ENCODE measurements at places on chromosomes 6 and 20.

GRCh38 chr20:760751-761417, 7.4 kb downstream of the SLC52A3 start:
- no peak for DNase-seq

DNA sequence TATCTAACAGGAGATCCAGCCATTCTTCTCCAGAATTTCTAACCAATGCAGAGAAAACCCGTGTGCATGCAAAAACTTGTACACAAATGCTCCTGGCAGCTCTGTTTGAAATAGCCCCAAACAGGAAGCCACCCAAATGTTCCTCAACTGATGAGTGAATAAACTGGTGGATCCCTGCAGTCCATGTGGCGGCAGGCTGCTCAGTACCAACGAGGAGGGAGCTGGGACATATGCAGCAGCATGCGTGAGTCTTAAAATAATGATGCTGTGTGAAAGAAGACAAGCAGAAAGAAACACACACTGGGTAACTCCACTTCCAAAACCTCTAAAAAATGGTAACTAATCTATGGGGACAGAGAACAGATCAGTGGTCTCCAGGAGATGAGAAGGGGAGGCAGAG, 542.1 kb upstream of the AGPAT4 start:
- DNase-seq: no peak

GRCh38 chr6:139194740-139195139, 59.9 kb downstream of the HECA start:
- no peak for DNase-seq

- no peak for DNase-seq
Observed at GRCh38 chr6:89736893-89737292, 82.7 kb downstream of the MDN1 start.

DNA sequence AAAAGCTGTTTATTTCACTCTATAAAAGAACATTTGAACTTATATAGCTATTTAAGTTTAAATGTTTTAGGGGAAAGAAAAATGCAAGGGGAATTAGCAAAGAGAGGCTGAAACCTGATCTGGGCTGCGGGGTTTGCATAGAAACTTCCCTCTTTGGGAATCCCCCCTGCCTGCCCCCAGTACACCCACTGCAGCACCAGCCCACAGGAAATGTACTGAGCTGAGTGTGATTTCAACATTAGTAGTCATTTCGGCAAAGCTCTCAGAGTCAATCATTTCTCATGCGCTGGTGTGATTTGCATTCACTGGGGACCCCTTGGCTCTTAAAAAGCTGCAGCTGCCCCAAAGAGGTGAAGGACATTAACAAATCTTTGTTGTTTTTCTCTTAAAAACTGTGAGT, 859.4 kb downstream of the MAFB start:
- no peak for DNase-seq

- DNase-seq: peak; percentile 59
Observed at GRCh38 chr6:36755435-36756348, 58.1 kb downstream of the RAB44 start.

DNA sequence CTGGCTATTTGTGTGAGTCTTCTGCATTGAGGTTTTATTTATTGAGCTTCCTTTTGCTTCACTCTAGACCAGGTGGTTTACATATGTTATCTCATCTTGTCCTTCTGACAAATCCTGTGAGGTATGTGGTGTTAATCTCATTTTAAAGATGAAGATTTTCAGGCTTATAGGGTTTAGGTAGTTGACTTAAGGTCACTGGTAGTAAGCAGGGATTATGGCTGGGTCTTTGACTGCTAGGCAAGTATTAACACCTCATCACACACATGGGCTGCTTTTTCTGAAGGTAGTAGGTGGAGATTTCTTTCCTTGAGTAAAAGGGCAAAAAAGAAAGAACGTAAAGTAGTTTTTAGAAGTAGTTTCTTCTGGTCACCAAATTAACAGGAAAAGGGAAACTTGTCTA, 72.6 kb downstream of the CDKAL1 start:
- DNase-seq: no peak

- no peak for DNase-seq
Observed at GRCh38 chr6:32553037-32553742, 23.1 kb upstream of the HLA-DRB5 start.

- no peak for DNase-seq
Observed at GRCh38 chr20:61222699-61223098, 29.4 kb upstream of the CDH4 start.

- no peak for DNase-seq
Observed at GRCh38 chr6:66717801-66718200, 1010.8 kb upstream of the EYS start.

GRCh38 chr6:24899997-24900325, 35.8 kb downstream of the RIPOR2 start:
- no peak for DNase-seq

GRCh38 chr20:52852714-52853113, 119.4 kb upstream of the TSHZ2 start:
- DNase-seq: no peak

GRCh38 chr6:150981095-150981494, 115.6 kb downstream of the MTHFD1L start:
- no peak for DNase-seq

DNA sequence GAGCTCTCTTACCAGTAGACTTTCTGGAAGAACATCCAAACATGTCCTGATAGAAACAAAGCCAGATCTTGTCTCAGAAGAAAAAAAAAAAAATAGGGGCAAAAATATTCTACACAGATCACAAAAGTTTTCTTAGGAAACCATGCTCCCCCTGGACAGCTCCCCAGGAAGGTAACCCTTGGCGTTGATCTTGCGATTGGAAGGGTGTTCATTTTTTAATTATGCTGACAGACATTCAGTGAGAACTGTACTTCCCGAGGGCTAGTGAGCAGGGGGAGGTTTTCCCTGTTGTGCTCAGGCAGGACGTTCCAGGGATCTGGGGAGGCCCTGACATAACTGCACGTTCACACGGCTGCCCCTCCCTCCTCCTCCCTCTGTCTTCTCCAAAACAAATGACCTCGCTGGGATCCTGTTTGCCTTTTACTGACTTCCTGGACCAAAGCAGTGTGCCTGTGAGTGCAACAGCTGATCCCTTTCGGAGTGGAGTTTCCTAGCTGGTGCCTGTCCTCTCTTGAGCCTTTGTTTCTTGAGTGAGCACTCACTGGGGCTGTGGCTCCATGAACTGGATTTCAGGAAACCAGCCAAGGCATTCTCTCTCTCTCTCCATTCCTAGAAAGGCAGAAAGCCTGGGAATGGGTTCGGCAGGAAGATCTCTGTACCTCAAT, 46.7 kb downstream of the MARCKS start:
- no peak for DNase-seq

DNA sequence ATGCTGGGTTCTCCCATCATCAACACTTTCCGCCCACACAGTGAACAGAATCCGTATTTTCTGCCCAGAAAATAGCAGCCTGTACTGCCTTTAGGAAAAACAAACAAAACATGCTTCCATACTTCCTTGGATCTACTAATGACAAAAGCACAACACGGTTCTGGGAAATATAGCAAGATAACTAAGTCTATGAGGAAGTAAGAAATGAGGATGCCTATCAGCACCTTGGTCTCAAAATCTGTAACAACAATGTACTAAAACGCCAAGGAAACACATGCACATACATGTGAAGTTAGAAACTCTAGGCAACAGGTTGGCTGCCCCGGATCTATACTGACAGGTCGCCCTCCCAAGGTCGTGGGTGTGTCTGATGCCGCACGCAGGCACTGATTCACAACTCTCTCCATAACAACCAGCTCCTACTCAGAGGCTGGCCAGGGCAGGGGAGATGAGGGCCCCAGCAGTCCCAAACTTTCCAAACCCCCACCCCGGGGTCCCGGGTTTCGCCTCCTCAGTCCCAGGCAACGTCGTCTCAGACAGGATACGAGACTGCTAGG, 710 bp downstream of the BTBD9 start:
- peak; percentile 43 for DNase-seq

- no peak for DNase-seq
Observed at GRCh38 chr20:40019510-40019909, 669.5 kb downstream of the MAFB start.

GRCh38 chr20:60558486-60558885, 600.3 kb downstream of the CDH26 start:
- DNase-seq: no peak

- DNase-seq: no peak
Observed at GRCh38 chr6:20811109-20811761, 277.0 kb downstream of the CDKAL1 start.

GRCh38 chr6:34569361-34569973, 13.3 kb upstream of the SPDEF start:
- no peak for DNase-seq

DNA sequence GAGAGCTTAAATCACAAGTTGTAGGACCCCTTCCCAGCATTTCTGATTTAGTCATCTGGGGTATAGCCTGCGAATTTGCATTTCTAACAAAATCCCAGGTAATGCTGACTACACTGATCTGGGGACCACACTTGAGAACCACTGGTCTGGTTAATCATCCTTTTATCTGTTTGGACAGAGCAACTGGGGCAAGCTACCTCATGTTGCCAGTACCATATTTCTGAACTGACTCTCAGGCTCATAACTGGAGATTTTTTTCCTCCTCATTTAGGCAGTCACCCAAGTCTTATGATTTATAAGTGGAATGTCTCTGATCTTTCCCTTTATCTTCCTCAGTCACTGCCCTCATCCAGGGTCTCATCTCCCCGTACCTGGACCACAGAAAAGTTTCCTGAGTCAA, 12.0 kb upstream of the GTF3C6 start:
- DNase-seq: no peak

Data from stimulated activated CD8-positive, alpha-beta memory T cell treated with anti-CD3 and anti-CD28 coated beads, Interleukin-7, amount 100 ng/mL, for 4 hours (primary cell).